ENCODE measurements at places on chromosomes 12 and 14. TPM values are rescaled to one million over a fixed set of nuclear protein-coding genes. Genes with fewer than 3 reads are reported as not detected.

TSPAN19 gene
- total RNA-seq, result not detected

VRK1 gene
- total RNA-seq, result 70.4 TPM

RBP5 gene
- total RNA-seq, result 1.2 TPM

IL31 gene
- 54.3 TPM for total RNA-seq

DNA sequence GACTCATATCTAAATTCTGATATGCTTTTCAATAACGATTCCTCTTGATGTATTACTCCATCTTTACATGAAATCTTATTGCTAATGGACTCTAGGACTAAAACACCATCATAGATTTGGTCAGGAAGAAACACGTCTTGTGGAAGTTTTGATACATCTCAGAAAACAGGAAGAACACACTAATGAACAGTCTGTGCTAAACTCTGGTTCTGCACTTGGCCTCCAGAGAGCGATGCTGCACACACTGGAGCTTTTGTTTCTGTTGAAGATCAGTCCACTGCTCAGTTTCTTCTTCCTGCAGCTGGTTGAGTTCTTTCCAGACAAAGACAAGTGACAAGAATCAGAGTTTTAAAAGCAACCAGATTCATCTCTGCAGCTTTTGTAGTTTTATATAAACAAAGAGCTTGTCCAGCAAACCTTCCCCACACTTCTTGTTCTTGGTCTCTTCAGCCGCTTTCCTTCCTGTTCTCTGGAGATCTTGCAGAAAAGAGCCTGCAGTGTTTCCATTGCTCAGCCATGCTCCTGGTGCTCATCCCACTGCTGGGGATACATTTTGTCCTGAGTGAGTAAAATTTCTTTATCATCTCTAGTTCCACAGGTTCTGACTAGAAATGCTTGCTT, 229.1 kb upstream of the OR4E1 start:
- DNase-seq, result peak; percentile 29
- peaks cover 12% of the 10 kb centered on the region for H3K27me3 ChIP-seq
- peaks cover 16% of the 10 kb centered on the region for H3K4me1 ChIP-seq
- no peaks in the 10 kb centered on the region for H3K36me3 ChIP-seq
- H3K4me3 ChIP-seq, result peak overlapping the region; percentile 57
- H3K27ac ChIP-seq, result peak overlapping the region; percentile 47

- H3K36me3 ChIP-seq, result no peaks in the 10 kb centered on the region
- no peak for DNase-seq
- no peak overlapping the region for H3K27ac ChIP-seq
- H3K4me1 ChIP-seq, result peaks cover 10% of the 10 kb centered on the region
- H3K4me3 ChIP-seq, result no peak overlapping the region
Measured at GRCh38 chr14:70827347-70827746, 18.0 kb upstream of the MAP3K9 start.

- H3K27me3 ChIP-seq, result no peaks in the 10 kb centered on the region
- DNase-seq, result no peak
- no peaks in the 10 kb centered on the region for H3K36me3 ChIP-seq
- no peak overlapping the region for H3K4me3 ChIP-seq
- H3K27ac ChIP-seq, result no peak overlapping the region
Measured at GRCh38 chr14:58697930-58698642, 60.3 kb downstream of the DACT1 start.

DNA sequence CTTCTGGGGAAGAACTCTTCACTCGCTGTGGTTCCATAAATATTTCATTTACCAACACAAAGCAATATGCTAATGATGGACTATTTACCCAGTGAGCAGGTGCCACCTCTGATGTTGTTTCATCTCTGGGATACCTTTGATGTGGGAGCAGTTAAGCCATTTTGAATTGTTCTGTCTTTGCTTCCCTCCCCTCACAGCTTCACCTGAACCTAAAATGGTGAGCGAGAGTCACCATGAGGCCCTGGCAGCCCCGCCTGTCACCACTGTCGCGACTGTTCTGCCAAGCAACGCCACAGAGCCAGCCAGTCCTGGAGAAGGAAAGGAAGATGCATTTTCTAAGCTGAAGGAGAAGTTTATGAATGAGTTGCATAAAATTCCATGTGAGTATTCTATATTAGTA, 352.7 kb downstream of the SYT1 start:
- no peak for DNase-seq
- no peaks in the 10 kb centered on the region for H3K4me1 ChIP-seq
- H3K4me3 ChIP-seq, result no peak overlapping the region

DNA sequence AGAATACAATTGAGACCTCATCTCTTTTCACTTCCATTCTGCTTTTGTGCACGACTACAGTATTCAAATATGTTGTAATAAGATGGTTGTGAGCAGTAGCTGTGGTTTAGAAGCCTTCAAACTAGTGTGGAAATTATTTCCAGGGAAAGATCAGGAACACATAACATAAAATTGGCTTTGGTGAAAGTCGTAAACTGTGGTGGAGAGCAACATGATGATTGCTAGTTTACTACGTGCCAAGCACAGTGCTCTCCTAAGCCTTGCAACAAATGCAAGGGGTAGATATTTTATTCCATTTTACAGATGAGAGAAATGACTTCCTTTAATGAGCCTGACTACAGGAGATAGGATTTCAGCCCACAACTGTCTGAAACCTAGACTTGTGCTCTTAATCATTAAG, 172.4 kb upstream of the LMNTD1 start:
- H3K4me1 ChIP-seq, result no peaks in the 10 kb centered on the region
- no peak for DNase-seq
- no peaks in the 10 kb centered on the region for H3K36me3 ChIP-seq
- H3K4me3 ChIP-seq, result no peak overlapping the region

DNA sequence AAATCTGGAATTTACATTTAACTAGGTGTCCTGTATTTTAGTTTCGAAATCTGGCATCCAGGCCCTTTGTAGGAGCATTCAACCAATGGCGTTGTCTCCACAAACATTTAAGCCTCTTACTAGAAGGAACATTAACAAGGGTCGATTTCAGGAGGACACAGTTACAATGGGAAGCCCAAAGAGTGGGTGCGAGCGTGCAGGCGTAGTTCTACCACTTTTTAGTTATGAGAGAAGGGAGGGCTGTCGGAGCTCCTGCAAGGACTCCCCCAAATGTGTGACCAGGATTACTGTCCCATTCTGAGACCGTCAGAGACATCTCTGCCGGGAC, 365 bp upstream of the ABHD4 start:
- H3K4me3 ChIP-seq, result peak overlapping the region; percentile 87
- H3K4me1 ChIP-seq, result peaks cover 49% of the 10 kb centered on the region
- peaks cover 16% of the 10 kb centered on the region for H3K27me3 ChIP-seq

GRCh38 chr12:49899286-49899843, 4.3 kb downstream of the FAIM2 start:
- no peak for DNase-seq
- peaks cover 5% of the 10 kb centered on the region for H3K4me1 ChIP-seq
- H3K36me3 ChIP-seq, result no peaks in the 10 kb centered on the region
- peaks cover 21% of the 10 kb centered on the region for H3K27me3 ChIP-seq
- no peak overlapping the region for H3K4me3 ChIP-seq
- H3K27ac ChIP-seq, result no peak overlapping the region

DNA sequence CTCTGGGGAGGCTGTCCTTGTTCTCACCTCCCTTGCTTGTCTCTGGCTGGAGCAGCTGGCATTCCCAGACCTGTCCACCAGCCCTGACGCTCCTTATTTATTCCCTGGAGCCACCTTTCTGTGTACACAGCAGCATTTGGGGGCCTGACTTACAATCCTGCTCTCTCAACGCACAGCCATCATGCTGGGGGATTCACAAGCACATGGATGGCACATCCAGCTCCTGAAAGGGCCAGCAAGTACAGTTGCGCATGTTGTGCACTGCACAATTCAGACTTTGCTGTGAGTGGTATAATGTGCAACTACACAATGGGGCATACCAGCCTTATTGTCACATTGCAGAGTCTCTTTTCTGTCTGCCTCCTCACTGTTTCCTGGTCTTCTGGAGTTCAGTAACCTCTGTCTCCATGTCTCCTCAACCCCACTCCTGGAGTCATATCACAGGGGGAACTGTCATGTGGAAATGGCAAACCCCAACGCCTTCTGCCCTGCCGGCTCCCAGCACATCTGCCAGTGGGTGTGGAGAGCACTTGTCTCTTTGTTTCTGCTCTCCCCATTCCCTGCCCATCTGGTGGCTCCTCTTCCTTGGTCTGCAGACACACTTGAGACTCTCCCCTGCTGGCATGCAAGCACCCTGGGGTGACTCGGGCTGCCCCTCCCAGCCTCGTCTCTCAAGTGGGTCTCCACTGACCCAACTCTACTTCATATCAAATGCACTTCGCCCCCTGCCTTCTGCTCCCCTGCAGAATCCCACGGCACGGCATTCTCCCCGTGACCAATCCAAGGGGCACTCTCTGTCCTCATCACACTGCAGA, 41.2 kb upstream of the MEG3 start:
- no peaks in the 10 kb centered on the region for H3K36me3 ChIP-seq
- no peak for DNase-seq

DNA sequence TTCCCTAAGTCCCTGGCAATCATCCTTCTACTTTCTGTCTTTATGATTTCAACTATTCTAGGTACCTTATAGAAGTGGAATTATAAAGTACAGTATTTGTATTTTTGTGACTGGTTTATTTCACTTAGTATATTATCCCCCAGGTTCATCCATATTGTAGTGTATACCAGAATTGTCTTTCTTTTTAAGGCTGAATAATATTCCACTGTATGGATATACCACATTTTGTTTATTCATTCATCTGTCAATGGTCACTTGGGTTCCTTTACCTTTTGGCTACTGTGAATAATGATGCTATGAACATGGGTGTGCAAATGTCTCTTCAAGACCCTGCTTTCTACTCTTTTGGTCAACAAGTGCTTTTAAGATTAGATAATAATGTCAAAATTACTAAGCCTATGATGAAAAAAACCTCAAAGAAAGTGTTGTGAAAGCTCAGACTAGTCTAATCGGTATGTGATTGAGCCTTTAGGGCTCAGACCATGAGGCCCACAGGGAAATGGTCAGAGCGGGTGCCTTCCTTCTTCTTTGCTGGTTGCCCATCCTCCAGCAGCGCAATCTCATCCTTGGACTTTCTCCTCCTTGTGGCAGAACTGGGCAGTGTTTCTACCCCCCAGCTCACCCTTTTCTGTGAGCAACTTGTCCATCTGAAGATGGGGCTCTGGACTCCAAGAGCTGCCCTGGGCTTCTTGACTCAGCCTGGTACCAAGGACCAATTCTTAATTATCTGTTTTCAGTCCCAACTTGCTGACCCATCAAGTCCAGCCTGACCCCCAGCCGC, 105.4 kb downstream of the TTC8 start:
- peaks cover 7% of the 10 kb centered on the region for H3K27me3 ChIP-seq
- H3K27ac ChIP-seq, result no peak overlapping the region
- H3K36me3 ChIP-seq, result no peaks in the 10 kb centered on the region
- H3K4me1 ChIP-seq, result no peaks in the 10 kb centered on the region

GRCh38 chr14:89477391-89477790, 60.4 kb upstream of the FOXN3 start:
- H3K4me1 ChIP-seq, result peaks cover 11% of the 10 kb centered on the region
- H3K27ac ChIP-seq, result peak overlapping the region; percentile 43
- no peak overlapping the region for H3K4me3 ChIP-seq

GRCh38 chr12:62934799-62935674, at the start of gene PPM1H:
PPM1H (minus strand) TSS chr12:62935150; CDS start chr12:62934736, 414 bp downstream.
- H3K4me3 ChIP-seq, result peak within 1 kb of the TSS; percentile 83
- H3K27me3 ChIP-seq, result peaks cover 36% of the 10 kb centered on the region
- H3K27ac ChIP-seq, result no peak within 1 kb of the TSS
- DNase-seq, result peak; percentile 15
- no peaks in the 10 kb centered on the region for H3K36me3 ChIP-seq

DNA sequence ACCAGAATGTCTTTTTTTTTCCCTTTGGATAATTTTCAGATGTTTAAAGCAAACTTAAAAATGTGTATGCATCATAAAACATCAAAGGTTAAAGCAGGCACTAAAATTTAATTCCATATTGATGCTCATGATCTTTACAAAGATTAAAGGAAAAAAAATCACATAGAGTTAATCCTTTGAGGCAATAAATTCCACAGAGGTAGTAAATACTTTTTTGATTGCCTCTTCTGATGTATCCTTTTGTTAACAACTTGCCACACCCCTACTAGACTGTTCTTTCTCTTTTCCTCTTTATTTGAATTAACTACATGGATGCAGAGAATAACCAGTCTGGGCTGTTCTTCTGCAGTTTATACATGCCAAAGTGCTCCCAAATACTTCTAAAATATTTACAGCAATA, 45.2 kb upstream of the KCNJ8 start:
- no peaks in the 10 kb centered on the region for H3K4me1 ChIP-seq
- no peak overlapping the region for H3K27ac ChIP-seq
- DNase-seq, result no peak
- no peaks in the 10 kb centered on the region for H3K36me3 ChIP-seq
- H3K27me3 ChIP-seq, result no peaks in the 10 kb centered on the region

- no peak overlapping the region for H3K27ac ChIP-seq
- H3K4me3 ChIP-seq, result no peak overlapping the region
- H3K4me1 ChIP-seq, result peaks cover 42% of the 10 kb centered on the region
- no peaks in the 10 kb centered on the region for H3K36me3 ChIP-seq
- peaks cover 14% of the 10 kb centered on the region for H3K27me3 ChIP-seq
Measured at GRCh38 chr14:74621556-74621955, 9.5 kb upstream of the LTBP2 start.

- no peak overlapping the region for H3K4me3 ChIP-seq
- no peaks in the 10 kb centered on the region for H3K36me3 ChIP-seq
- no peak overlapping the region for H3K27ac ChIP-seq
- peaks cover 3% of the 10 kb centered on the region for H3K27me3 ChIP-seq
Measured at GRCh38 chr12:19227190-19227879, 97.8 kb downstream of the PLEKHA5 start.

GRCh38 chr14:99524091-99524661, 43.0 kb downstream of the CCNK start:
- no peak overlapping the region for H3K4me3 ChIP-seq
- no peaks in the 10 kb centered on the region for H3K27me3 ChIP-seq
- no peak for DNase-seq
- H3K4me1 ChIP-seq, result peaks cover 1% of the 10 kb centered on the region

DNA sequence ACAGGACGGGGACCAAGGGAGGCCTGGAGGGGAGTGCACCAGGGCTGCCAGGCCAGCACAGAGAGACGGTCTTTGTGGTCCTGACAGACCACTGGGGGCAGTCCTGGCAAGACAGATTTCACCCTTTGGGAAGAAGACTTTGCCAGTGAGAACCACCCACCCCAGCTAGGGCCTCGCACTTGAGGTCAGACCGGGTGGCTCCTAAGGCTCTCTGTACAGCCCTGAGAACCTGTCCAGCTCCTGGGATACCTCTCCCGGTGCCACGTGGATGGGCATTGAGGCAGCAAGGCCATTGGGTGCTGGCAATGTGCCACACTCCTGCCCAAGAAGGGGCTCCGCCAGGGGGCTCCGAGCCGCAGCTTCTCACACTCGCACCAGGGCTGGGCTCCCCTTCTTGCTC, 42.4 kb downstream of the DEGS2 start:
- no peak overlapping the region for H3K4me3 ChIP-seq
- no peak for DNase-seq
- H3K4me1 ChIP-seq, result peaks cover 23% of the 10 kb centered on the region
- H3K27me3 ChIP-seq, result no peaks in the 10 kb centered on the region
- peaks cover 68% of the 10 kb centered on the region for H3K36me3 ChIP-seq

DNA sequence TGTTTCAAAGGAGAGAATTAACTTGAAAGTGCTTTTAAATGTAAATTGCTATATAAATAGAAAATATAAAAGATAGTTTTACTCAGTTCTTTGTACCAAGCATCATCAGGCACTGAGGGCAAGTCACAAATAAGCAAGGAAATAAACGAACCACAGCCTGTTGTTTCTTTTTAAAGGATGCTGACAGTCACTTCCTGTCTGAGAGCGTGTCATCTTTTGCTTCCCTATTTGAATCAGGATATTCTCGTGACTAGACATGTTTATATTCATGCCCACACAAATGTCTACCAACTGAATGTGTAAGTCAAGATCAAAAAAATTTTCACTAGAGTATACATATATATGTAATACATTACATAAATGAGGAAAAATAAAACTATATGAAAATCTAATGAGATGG, 31.4 kb upstream of the SLC2A13 start:
- H3K4me3 ChIP-seq, result no peak overlapping the region
- no peaks in the 10 kb centered on the region for H3K36me3 ChIP-seq
- H3K27me3 ChIP-seq, result peaks cover 8% of the 10 kb centered on the region
- H3K27ac ChIP-seq, result no peak overlapping the region
- H3K4me1 ChIP-seq, result peaks cover 10% of the 10 kb centered on the region
- DNase-seq, result no peak
